ENCODE measurements at places on chromosomes 7 and 10.

DNA sequence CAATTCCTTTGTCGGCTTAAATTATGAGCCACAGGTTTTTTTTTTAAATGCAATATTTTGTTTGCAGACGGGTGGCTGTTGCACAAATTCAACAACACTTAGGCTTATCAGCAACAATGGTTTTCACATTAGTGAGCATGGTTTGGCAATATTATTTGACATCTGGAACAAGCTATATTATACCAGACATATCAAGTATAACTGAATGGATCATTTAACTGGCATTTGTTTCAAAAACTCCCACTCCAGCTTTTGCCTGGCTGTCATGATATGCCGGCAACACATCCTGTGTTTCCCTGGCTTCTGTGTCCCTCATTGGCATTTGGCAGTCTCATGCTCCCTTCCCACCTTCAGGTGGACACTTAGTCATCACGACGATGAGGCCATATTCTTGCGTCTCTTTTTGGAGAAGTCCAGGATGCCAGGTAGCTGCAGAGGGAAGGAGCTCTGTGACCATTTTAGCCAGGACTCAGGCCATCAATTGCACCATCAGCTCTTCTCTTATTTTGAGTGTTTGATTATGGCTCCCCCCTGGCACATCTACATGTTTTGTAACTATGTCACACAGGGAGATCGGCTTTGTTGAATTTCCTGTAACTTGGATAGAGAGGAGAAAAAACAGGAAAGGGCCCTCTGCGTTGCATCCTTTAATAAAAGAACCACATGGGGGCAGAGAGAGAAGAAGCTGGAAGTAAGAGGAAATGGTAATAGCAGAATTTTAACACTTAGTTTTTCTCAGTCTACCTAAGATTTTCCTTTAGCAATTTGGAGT, 413.9 kb downstream of the LRMDA start:
- no peak for DNase-seq

- no peak for DNase-seq
Observed at GRCh38 chr7:102009628-102010027, 192.2 kb downstream of the CUX1 start.

DNA sequence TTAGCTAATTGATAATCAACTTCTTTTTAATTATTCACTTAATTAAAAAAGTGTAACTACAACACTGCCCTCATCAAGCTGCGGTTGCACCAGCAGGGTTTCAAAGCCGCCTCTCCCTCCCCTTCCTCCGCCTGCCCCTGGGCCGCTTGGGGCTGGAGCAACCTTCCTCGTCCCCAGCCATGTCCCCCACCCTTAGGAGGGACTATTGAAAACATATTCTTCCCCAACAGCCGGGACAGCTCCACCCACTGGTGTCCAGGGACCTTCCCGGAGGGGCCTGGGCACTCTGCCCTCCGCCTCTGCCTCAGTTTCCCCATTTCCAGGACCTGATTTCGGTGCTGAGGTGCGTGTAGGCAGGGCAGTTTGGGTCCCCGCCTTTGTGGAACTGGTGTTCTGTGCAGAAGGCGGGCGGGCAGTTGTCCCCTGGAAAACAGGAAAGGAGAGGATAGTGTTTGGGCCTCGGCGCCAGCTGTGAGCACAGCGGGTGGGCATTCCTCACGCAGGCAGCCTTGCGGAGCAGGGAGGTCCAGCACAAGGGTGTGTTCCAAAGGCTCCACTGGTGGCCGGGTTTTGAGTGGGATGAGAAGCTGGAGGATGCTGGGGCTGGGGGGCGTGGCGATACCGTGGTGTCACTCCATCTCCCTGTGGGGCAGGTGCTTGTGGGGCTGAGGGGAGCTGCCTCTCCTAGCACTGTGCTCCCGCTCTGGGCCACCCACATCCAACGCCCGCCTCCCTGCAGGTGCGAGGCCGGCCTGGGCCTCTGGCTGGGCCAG, 15.7 kb downstream of the UNCX start:
- DNase-seq: no peak

DNA sequence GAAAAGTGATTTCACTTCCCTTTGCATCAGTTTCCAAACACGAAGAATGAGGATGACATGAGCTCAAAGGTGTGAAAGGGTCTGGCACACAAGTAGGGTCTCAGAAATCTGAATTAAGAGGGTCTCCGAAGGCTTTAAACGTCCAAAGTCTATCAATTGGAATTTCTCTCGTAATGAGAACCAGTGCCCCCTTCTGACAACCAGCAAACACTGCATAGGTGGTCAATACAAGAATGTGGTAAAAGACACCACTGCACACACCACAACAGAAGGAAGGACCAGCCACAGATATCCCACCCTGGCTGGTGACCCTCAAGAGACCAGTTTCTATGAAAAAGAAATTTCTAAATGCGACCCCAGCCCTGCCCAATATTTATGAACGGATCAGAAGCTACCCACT, 78.1 kb downstream of the CALN1 start:
- DNase-seq: no peak

DNA sequence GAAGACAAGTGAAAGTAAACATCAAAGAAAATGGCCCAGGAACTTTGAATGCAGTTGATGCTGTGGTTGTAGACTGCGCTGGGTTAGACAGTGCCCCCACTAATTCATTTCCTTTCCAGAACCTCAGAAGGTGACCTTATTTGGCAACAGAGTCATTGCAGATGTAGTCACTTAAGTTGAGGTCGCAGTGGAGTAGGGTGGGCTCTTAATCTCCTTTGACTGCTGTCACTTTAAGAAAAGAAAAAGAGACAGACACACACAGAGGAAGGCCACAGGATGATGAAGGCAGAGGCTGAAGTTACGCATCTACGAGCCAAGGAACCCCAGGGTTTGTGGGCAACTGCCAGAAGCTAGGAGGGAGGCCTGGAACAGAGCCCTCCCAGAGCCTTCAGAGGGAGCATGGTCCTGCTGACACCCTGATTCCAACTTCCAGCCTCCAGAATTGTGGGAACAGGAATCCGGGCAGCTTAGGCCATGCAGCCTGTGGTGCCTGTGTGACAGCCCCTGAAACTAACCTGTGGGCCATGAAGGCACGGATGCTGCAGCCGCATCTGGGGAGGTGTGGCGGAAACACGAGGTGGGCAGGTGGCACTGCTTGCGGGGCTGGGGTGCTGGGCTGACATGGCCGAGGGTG, 107.6 kb downstream of the PRKAG2 start:
- DNase-seq: no peak

DNA sequence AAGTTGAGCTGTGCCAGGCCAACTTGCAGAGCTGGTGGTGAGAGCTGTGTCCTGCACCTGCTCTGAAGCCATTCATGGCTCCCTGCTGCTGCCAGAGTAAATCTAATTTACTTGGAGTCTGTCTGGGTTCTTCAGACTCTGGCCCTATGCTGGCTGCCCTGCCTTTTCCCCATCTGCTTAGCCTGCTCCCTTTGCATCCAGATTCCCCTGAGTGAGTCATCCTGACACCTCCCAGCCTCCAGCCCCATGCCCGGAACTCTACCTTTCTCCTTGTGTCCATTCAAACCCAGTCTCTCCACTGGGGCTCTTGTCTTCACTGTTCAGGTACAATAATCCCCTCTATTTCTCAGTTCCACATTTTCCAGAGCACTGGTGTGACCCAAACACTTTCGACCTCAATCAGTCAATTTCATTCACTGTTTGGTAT, 434.4 kb upstream of the ZMIZ1 start:
- no peak for DNase-seq

- DNase-seq: no peak
Observed at GRCh38 chr10:132232023-132232951, 45.5 kb downstream of the DPYSL4 start.

GRCh38 chr7:27685209-27685608, 22.5 kb upstream of the HIBADH start:
- no peak for DNase-seq

GRCh38 chr7:41661596-41661995, 41.3 kb downstream of the INHBA start:
- no peak for DNase-seq

- DNase-seq: no peak
Observed at GRCh38 chr10:50552771-50553535, 70.8 kb downstream of the SGMS1 start.

DNA sequence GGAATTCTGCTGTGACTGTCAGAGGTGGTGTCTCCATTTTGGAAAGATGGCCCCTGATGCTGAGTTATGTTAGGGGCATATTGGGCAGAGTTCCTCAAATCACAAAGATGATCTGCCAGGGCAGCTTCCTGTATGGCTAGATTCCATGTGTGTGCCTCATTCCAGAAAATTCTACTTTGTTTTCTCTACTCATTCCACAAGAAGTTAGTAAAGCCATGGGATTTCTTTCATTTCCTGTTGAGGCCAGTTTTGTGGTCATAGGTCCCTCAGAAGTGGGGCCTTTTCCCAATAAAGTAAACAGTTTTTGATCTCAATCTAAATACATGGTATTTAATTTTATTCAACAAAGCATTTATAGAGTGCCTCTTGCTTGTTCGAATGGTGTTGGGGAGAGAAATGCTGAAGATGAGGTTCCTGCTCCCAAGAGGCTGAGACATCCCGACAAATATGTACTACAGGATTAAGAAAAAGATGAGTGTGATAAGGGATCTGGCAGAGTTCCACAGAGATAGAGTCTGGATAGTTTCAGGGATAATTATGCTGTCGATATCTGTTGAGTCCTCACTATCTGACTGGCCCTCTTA, 33.0 kb downstream of the MINDY4 start:
- DNase-seq: no peak

- DNase-seq: no peak
Observed at GRCh38 chr7:19572566-19572965, 136.3 kb downstream of the POLR1F start.

DNA sequence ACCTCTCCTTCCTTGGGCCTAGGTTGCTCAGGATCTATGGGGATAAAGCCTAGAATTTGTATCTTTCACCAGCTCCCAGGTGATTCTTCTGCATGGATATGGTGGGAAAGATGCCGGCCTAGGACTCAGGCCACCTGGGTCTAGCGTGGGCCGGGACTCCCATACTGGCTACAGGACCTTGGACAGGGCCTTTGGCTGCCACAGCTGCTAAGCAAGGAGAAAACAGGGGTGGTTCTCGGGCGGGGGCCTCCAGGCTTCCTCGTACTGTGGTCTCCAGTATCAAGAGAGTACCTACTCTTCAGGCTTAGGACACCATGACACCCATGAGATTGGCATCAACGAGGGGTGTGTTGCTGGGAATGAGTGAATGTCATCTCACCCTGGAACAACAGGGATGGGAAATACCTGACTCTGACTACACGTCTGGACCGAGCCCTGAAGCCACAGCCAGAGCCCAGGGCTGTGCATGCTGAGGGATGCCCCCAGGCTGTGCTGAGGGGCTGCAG, 120.3 kb upstream of the ADAM12 start:
- DNase-seq: no peak

- DNase-seq: no peak
Observed at GRCh38 chr7:29139796-29140195, 6.5 kb downstream of the CPVL start.

DNA sequence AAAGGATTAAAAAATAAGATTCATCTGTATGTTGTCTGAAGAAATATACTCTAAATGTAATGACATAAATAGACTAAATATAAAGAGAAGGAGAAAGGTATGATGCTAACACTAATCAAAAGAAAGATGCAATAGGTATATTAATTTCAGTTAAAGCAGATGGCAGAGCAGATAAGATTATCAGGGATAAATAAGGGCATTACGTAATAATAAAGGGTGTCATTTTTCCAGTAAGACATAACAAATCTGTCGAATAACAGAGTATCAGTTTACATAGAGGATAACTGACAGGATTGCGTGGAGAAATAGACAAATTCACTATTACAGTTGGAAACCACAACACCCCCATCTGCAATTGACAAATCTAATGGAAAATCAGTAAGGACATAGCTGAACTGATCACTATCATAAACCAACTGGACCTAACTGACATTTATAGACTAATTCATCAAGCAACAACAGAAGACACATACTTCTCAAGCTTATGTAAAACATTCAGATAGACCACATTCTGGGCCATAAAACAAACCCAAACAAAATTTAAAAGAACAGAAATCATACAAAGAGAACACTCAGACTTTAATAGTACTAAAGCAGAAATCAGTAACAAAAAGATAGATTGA, 384.1 kb upstream of the COBL start:
- DNase-seq: no peak

DNA sequence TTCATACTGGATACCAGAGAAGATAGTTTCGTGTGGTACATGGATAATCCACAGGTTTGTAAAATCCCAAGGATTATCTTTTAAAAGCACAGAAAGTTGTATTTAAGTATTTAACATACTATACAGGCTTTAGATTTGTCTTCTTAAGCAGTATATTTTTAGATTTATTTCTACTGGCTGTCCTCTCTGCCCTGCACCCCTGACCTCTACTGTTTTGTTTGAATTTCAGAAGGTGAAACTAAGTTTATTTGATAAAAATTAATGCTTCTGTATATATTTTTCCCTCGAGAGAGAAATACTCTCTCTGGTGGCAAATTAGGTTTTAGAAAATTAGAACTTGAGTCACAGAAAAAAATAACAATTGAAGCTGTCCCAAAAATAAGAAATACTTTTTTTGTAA, 18.8 kb downstream of the PLEKHA1 start:
- DNase-seq: no peak

DNA sequence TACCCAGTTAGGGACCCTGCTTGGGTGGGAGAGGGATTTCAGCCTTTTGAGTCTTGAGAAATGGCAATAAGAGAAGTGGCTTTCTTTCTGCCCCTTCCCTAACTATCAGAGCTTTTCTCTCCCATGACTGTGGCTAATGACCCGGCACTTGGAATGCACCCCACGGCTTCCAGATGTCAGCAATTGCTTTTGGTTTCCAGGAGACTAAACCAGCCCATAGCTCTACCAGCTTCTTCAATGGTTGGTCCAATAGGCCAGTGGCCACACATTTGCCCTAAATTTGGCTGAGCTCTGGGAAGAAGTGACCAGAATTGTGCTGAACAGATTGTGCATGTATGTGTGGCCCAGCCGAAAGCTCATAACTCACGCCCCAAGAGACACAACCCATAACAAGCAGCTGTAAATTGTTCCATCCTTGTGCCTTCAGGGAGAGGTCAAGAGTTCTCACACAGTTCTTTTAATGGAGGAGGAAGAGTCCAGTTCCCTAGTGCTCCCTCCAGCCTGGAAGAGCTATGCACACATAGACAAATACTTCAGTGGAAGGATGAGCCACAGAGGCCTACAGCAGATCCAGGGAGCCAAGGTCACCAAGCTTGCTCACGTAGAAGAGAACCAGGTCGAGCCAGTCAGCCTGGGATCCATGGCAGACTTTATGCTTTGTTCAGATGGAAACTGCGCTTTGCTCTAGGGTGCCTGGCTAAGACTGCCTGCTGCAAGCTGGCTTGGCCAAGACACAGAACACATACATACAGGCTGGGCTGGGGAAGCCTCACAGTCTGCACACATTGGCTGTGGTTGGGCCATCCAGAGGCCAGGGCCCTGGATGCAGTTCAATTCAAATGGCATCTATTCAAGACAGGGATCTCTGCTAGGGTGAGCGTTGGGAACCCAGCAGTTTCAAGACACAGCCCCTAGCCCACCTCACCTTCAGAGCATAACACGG, 131.8 kb upstream of the HABP2 start:
- no peak for DNase-seq

DNA sequence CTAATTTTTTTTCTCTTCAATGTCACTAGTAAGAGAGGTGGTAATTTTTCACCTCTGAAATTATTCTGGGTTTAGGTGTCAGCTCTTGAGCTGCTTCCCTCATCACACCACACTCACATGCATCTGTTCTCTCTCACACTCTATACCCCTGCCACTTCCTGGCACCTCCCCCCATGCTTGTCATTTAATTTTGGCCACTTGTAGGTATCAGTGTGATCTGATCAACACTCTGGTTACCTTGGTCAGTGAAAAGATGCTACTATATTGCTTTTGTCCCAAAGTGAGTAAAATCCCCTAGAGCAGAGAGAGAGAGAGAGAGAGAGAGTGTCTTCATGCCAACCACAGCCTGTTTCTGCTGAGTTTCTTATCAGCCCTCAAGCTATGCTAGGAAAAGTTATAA, 42.5 kb downstream of the STK17A start:
- DNase-seq: no peak
